ENCODE measurements at places on chromosomes 16 and 17.

DNA sequence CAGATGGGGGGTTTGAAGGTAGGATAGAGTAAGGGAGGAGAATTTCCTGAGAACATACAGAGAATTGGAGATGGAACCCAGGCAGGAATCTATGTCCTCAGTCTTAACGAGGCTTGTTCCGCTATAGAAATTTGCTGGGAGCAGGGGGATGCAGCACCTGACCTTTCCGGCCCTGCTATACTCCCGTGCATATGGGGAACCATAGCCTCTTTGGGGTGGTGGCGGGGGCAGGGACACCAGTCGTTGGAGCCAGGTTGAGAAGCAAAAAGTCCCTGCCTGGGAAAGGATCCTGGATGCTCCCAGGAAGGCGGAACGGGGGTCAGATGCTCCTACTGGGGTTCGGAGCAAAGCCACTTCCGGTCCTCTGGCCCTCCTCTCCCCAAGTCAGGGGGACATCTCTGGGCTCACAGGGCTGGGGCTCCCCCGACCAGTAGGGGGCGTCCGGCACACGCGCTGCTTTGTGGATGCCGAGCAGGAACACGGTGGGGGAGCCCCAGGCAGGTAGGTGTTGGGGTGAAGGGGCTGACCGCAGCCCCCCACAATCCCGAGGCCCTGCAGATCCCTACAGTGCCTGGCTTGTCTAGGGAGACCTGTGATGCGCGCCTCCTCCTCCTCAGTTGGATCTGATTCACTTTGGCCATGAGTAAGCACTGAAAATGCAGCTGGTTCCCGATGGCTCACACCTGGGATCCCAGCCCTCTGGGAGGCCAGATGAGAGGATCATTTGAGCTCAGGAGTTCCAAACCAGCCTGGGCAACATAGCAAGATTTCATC, 15.5 kb upstream of the TFAP4 start:
- peak; percentile 94 for DNase-seq

GRCh38 chr16:82979406-82980111, 352.8 kb downstream of the CDH13 start:
- no peak for DNase-seq

DNA sequence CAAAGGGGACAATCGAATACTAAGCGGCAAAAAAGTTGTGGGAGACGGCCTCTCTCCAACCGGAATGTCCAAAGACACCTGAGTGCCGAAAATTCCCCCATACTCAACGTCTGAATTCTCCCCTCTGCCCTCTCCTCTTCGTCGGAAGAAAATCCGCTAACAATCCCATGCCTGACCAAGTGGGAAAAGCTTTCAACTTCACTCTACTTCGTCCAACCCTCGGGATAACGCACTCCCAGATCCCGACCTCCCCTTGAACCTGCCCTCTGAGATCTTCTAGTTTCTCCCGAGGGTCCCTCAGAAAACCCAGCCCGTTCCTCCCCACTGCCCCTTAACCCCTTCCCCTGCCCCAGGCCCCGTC, 961 bp downstream of the AMFR start:
- no peak for DNase-seq

- no peak for DNase-seq
Measured at GRCh38 chr17:64092113-64092512, 37.8 kb downstream of the ERN1 start.

DNA sequence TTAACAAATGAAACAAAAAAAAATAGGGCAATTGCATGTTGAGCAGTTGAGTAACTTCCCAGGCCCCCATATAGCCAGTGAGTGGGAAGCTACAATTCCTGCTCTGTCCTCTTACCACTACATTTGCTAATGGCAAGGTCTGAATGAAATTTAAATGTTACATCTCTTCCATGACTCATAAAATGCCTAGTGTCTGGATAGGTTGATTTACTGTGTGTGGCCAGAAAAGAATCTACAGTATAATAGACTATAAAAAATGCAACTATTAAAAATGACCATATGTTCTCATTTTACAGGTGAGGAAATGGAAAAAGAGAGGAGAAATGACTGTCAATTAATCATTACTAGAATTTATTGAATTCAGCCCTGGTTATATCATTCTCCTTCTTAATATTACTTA, 1199.3 kb downstream of the CDH11 start:
- DNase-seq = no peak

- no peak for DNase-seq
Measured at GRCh38 chr16:65773301-65773874, 593.1 kb upstream of the CDH5 start.

GRCh38 chr17:62064029-62064790, 868 bp downstream of the MED13 start:
- no peak for DNase-seq

- no peak for DNase-seq
Measured at GRCh38 chr16:28149011-28149888, 62.5 kb downstream of the XPO6 start.

DNA sequence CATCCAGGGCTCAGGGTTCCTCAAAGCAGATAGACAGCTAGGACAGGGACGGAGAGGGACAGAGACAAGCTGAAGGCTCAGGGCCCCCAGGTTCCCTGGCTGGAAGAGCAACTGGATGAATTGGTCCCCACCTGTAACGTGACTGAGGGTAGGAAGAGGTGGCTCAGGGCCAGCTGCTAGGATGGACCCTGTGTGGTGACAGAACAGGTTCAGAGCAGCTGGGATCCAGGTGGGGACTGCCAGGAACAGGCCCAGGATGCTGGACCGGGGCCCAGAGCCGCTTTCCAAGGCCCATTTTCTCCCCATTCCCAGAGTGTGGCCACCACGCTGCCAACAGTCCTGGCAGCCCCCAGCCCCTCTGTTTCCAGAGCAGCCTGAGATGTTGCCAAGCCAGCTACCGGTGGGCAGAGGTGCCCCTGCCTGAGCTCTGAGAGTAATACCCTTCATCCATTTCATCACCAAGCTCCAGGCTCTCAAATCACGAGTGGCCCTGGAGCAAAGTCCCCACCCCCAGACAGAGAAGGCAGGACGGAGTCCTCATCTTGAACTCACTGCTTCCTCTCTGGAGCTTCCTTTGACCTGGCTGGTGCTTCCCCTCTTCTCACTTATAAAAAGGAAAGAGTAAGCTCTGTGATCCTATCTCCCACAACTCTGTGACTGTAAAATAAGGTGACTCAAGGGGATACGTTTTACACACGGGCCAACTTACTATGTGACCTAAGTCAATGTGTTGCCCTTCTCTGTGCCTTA, 79.6 kb downstream of the TMEM132E start:
- no peak for DNase-seq
